Thoracic aorta (tissue), 2 donors: ENCODE measurements at places on chromosomes 12 and 14.

GRCh38 chr14:23621204-23621931, 14.8 kb upstream of the DHRS2 start:
- no peak for DNase-seq
- H3K4me1 ChIP-seq = no peaks in the 10 kb centered on the region
- H3K27me3 ChIP-seq = no peaks in the 10 kb centered on the region
- H3K36me3 ChIP-seq = no peaks in the 10 kb centered on the region

- H3K27ac ChIP-seq = no peak overlapping the region
- no peaks in the 10 kb centered on the region for H3K4me1 ChIP-seq
- DNase-seq = no peak
- H3K27me3 ChIP-seq = no peaks in the 10 kb centered on the region
- no peak overlapping the region for H3K4me3 ChIP-seq
Observed at GRCh38 chr12:68667291-68667690, 19.5 kb upstream of the NUP107 start.

- DNase-seq = no peak
- H3K27me3 ChIP-seq = no peaks in the 10 kb centered on the region
Observed at GRCh38 chr12:59046763-59047534, 126.6 kb upstream of the LRIG3 start.

- peaks cover 13% of the 10 kb centered on the region for H3K36me3 ChIP-seq
- no peak overlapping the region for H3K4me3 ChIP-seq
- H3K27me3 ChIP-seq = no peaks in the 10 kb centered on the region
Observed at GRCh38 chr12:106234449-106234848, 13.4 kb downstream of the CKAP4 start.

- H3K27me3 ChIP-seq = no peaks in the 10 kb centered on the region
- H3K4me1 ChIP-seq = peaks cover 33% of the 10 kb centered on the region
- H3K36me3 ChIP-seq = no peaks in the 10 kb centered on the region
- H3K27ac ChIP-seq = peak overlapping the region; percentile 98
Observed at GRCh38 chr14:23365732-23366425, 907 bp upstream of the EFS start.

DNA sequence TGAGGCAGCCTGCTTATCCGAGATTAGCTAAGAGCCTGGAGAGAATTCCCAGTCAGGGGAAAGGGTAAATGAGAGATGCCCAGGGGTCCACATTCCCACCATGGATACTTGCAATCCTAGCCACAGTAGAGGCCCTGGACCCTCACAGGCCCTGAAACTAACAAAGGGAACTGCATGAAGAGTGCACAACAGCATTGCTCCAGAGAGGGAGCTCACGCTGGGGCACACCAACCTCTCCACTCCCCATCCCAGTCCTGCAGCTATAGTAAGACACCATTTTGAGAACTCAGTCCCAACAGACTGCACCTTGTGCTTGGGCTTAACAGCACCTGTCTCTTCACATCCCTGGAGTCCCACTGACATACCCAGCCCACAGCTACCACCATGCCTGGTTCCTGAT, 30.5 kb downstream of the CEP83 start:
- H3K27ac ChIP-seq = no peak overlapping the region
- peaks cover 4% of the 10 kb centered on the region for H3K4me1 ChIP-seq
- H3K27me3 ChIP-seq = no peaks in the 10 kb centered on the region
- H3K4me3 ChIP-seq = no peak overlapping the region

DNA sequence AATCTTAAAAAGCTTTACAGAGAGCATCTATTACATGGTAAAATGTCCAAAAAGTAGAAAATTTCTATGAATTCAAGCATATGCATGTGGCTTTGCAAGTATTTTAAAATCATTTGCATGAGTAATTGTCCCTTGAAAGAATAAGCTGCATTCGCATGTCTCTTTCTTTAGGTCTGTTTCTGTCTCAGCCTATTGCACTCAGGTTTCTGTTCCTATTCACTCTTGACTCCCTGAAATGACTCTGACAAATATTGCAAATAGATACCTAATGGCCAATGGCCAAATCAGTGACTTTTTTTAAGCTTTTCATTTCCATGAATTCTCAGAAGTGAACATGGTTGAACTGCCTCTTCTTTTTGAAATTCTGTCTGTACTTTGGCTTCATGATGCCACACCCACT, 6.4 kb upstream of the TTC8 start:
- DNase-seq = no peak
- H3K27me3 ChIP-seq = no peaks in the 10 kb centered on the region
- no peaks in the 10 kb centered on the region for H3K36me3 ChIP-seq

- H3K27ac ChIP-seq = no peak overlapping the region
- no peaks in the 10 kb centered on the region for H3K27me3 ChIP-seq
- no peak for DNase-seq
- peaks cover 16% of the 10 kb centered on the region for H3K36me3 ChIP-seq
- peaks cover 25% of the 10 kb centered on the region for H3K4me1 ChIP-seq
Observed at GRCh38 chr12:122869207-122869973, 26.5 kb downstream of the VPS37B start.

- DNase-seq = peak; percentile 23
- peaks cover 8% of the 10 kb centered on the region for H3K4me1 ChIP-seq
- H3K4me3 ChIP-seq = peak overlapping the region; percentile 81
- peak overlapping the region; percentile 82 for H3K27ac ChIP-seq
Observed at GRCh38 chr12:81078469-81079196, 754 bp downstream of the ACSS3 start.

DNA sequence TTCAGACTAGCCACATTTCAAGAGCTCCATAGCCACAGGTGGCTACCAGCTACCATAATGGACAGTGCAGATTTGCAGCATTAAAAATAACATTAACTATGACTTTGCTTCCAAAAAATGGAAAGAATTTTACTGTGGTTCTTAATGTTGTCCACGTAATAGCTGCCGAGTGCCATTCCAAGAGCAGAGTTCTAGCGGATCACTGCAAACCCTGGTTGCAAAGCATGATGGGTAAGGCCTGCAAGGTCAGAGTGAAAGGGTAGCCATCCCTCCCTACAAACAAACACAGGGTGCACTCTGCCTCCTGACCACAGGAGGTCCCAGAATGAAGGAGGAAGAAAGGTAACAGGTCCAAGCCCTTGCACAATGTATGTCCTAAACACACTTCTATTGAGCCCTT, 157.6 kb downstream of the DPF3 start:
- no peak overlapping the region for H3K4me3 ChIP-seq
- H3K4me1 ChIP-seq = no peaks in the 10 kb centered on the region
- no peaks in the 10 kb centered on the region for H3K36me3 ChIP-seq

DNA sequence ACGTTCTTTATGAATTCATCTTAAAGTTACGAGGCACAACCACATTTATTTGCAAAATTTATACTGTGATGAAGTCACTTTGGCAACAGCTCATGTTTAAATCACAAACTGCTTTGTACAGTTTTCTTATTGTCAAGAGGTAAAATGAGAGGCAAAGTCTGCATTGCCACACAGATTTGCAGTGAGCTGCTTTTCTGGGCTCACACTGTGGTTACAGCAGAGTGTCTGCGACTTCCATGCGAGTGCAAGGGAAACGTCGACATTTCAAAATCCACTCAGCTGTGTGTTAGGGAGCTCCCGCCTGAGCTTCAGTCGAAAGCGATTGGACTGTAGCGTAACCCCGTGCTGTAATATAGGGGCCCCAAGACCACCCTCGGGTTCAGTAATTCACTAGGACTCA, 13.0 kb downstream of the MTA1 start:
- no peaks in the 10 kb centered on the region for H3K27me3 ChIP-seq
- DNase-seq = no peak
- peaks cover 6% of the 10 kb centered on the region for H3K4me1 ChIP-seq
- H3K4me3 ChIP-seq = no peak overlapping the region
- no peak overlapping the region for H3K27ac ChIP-seq
